Fibroblast of skin of right biceps (primary cell): ENCODE measurements at places on chromosomes 7 and 10.

DNA sequence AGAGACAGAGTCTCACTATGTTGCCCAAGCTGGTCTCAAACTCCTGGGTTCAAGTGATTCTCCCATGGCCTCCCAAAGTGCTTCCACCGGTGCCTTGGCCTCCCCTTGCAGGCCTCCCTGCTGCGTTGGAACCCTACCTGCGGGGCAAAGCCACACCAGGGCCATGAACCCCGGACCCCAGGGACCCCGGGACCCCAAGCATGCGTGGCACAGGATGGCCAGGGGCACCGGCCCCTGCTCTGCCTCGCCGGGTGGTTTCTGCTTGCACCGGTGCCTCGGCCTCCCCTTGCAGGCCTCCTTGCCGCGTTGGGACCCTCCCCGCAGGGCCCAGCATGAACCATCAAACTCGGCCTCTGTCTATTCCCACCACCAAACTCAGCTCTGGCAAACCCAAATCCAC lies 301.0 kb upstream of the NPVF start:
- DNase-seq, result no peak

DNA sequence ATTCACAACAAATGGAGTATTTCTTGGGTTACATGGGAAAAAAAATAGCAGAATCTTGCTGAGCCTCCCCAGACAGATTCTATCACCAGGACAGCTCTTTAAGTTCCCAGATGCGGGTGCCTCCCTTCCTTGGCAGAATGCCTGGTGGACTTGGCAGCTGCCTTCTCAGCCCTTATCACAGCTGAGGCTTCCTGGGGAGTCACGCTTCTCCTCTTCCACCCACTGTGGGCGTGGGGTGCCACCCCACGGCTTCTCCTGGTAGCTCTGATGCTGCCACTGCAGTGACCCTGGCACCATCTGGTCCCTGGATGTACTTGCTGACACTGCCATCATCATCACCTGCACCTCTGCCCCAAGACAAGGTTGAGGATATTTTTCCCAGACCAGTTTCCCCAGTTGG lies 16.2 kb upstream of the NME8 start:
- DNase-seq, result no peak

DNA sequence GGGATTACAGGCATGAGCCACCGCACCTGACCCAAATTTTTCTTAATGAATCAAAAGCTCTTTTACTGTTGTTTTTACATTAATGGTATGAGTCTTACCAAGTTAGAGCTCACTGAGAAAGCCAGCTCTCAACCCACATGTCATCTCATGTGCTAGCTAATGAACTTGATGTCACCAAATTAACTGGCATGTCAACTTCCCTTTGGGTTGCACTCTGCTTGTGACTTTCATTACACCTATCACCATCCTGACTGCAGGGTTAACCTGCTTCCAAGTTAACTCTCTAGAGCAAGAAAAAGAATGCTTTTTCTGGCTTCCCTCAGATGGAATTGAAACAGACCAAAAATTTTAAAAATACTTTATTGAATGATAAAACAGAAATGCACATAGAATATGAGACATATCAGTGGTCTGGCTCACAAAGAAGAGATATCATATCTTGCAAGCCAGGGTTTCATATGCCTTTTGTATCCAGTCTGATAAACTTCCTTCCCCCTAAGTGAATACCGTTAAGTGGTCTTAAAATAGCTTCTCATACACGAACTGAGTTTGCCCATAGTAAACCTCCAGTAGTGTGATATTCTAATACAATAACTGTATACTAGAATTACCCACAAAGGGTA lies 42.9 kb upstream of the TRIM24 start:
- DNase-seq, result no peak

- DNase-seq, result peak; percentile 71
Measured at GRCh38 chr10:113491967-113492565, 60.8 kb upstream of the HABP2 start.
